ENCODE measurements at places on chromosomes 13 and 19.

GRCh38 chr13:49855930-49856329 lies 63.4 kb upstream of the KPNA3 start:
- DNase-seq: no peak

DNA sequence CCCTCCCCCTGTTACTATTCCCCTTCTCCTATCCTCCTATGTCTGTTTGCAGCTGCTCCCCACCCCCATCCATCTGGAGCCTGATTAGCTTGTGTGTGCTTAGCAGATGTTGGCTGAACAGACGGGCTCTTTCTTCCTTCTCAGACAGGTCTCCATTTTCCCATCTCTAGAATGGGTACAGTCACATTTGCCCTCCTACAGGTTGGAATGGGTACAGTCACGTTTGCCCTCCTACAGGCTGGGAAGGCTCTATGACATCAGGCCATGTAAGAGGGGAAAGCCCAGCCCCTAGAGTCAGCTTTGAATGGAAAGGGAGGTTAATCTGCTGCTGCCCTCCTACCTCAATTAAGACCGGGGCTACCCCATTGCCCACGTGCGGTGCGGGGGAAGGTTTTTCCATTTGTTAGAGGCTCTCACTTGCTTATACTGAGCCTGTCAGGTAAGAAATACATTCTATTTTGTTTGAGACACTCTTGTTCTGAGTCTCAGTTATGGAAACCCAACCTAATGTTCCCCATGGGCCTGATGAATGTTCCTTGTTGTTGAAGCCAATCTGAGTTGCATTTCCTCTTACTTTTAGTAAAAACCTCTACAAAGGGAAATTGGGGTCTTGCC lies 2.2 kb upstream of the CLEC17A start:
- DNase-seq: no peak

DNA sequence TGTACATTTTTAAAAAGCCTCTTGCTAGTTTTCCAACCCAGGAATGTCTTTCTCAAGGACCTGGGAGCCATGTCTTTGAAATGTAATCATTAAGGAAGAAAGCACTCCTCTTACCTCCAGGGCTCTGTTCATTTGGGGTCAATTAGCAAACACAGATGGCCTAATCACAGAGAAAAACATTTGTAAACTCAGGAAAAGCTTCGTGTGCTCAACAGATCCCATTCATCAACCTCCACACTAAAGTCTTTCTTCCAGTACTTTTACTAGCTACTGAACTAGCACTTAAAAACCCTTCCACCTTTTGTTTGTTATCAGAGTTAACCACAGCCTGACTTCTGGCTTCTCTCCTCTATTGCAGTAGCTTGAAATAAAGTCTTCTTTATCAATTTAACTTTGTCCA lies 441.4 kb downstream of the PCDH20 start:
- no peak for DNase-seq

GRCh38 chr19:15378534-15379082 lies 979 bp downstream of the AKAP8 start:
- peak; percentile 36 for DNase-seq

DNA sequence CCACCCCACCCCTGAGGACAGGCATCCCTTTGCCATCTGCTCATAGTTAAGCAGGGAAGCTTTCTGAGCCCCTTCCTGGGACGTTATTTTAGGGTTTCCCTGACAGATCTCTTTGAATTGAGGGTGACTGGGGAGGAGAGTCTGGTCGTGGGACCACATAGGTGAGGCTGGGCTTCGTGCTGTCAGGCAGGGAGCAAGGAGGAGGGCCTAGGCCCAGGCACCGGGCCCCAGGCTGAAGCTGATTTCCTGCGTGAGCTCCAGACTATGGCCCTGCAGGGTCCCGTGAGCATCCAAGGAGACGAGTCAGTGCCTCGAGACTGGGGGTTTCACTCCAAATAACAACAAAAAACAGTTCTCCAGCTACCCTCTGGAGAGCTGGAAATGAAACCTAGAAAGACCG lies 60.4 kb downstream of the MYO9B start:
- no peak for DNase-seq

GRCh38 chr19:19324059-19324770 lies 3.6 kb downstream of the MAU2 start:
- DNase-seq: no peak

DNA sequence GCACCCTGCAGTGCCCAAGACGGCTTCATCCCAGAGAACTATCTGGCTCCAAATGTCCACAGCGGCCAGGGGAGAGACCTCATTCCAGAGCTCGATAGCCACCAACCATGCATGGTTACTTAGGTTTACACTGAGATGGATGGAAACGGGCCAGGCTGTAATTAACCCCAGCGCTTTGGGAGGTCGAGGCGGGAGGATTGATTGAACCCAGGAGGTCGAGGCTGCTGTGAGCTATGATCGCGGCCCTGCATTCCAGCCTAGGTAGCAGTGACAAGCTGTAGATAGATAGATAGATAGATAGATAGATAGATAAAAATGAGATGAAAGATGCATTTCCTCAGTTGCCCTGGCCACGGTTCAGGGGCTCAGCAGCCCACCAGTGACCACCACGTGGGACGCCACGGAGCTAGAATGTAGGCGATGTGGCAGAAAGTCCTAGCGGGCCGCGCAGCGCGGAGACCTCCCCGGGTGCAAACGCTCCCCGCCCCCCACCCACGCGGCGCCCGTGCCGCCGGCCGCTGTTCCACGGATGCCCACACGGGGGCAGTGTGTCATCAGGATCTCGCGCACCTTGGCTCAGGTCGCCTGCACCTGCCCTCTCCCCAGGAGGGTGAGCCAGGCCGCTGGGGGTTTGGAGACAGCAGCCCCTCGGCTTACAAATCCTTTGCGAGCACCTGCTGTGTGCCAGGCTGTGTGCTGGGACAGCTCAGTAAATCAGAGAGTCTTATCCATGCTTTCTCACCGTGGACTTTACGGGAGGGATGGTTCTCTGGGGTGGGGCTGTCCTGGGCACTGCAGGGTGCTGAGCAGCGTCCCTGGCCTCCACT lies 13.5 kb upstream of the TLE5 start:
- DNase-seq: no peak

DNA sequence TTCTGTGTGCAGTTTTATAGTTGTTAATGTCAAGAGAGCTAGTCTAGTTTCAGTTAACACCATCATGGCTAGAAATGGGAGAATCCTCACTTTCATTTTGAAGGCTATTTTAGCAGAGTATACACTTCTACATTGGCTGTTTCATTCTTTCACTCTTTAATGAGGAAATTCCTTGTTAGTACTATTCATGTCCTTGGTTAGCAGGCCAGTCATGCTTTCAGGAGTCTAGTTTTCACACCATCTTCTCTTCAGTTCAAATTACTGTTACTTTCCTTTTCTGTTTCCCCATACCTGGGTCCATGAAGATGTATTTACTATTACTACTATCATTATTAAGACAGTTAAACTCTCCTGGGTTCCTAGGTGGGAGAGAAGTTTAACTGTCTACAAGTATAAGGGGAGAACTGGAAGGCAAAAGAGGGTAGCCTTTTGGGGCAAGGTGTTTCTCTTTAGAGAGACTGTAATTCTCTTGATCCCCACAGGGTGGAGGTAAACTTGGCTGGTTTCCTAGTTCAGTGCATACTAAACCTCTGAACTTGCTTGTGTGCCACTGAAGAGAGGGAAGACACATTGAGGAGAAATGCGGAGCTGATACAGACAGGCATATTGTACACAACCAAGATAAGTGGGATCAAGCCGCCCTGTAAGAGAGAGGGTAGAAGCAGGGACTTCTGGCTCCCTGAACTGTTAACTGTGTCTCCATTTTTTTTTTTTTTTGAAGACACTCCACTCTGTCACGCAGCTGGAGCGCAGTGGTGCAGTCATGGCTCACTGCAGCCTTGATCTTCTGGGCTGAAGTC lies 41.3 kb upstream of the IGFL4 start:
- DNase-seq: no peak

GRCh38 chr13:39835253-39835652 lies 179.8 kb downstream of the COG6 start:
- DNase-seq: no peak

DNA sequence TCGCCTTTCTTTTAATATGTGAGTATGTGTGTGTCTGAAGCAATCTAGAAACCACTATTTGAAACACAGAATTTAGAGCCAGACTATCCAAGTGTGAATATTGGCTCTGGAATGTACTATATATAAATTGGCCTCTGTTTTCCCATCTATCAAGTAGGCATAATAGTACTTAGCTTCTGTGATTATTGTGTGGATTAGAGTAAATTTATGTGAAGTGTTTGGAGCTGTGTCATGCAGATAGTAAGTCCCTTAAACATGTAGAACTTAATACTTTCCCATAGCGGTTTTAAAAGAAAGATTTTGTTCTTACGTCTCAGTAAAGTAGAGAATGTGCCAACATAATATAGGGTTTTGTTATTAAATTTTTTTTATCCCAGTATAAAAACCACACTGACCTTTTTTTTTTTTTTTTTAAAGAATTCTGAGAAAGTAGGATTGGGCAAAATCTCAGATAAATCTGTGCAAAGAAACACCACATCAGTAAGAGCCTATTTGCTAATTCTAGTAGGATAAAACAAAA lies 432.3 kb downstream of the RFC3 start:
- no peak for DNase-seq

- no peak for DNase-seq
Measured at GRCh38 chr13:26482451-26483197, 74.9 kb upstream of the WASF3 start.

GRCh38 chr19:16612636-16613035 lies 15.4 kb downstream of the MED26 start:
- DNase-seq: no peak

GRCh38 chr13:23377983-23378632 lies 55.4 kb downstream of the SACS start:
- no peak for DNase-seq

DNA sequence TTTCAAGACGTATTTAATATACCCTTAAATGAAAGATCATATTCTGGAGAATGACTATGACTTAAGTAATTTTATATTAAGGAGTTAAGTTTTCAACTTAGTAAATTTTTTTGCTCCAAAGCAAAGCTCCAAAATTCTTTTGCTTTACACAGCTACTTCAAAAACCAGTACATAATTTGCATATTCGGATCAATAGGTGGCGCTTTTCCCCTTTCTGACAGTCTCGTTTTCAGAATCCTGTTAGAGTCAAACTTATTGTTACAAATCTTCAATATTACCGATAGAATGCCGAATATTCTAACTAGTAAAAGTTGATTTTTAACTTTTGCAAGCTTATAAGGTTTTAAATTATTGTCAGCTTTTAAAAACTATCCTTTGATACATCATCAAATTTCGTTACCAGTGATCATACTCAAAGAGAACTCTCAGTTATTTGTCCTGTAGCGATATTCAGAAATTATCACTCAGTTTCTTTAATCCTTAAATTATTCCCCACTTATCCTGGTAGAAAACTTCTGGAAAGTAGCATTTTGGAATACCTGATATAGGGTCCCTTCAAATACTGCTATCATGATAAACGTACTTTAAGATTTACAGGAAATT lies 852.7 kb upstream of the KLHL1 start:
- DNase-seq: peak; percentile 10

GRCh38 chr13:35720690-35721554 lies 244.4 kb upstream of the MAB21L1 start:
- DNase-seq: no peak

DNA sequence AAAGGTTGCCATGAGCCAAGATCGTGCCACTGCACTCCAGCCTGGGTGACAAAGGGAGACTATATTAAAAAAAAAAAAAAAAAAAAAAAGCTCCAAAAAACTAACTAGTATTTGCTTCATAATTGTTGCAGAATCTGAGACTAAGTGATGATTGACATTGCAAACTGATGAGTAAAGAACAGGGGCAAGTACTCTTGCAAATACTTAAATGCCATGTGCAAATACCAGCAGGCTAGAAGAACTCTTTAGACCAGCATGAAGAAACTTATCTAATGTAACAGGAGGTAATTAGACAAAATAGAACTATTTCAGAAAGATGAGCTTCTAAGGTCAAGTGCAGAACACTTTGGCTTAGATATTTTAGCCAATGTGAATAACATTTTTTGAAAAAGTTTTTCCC lies 1368.1 kb downstream of the EFNB2 start:
- no peak for DNase-seq

DNA sequence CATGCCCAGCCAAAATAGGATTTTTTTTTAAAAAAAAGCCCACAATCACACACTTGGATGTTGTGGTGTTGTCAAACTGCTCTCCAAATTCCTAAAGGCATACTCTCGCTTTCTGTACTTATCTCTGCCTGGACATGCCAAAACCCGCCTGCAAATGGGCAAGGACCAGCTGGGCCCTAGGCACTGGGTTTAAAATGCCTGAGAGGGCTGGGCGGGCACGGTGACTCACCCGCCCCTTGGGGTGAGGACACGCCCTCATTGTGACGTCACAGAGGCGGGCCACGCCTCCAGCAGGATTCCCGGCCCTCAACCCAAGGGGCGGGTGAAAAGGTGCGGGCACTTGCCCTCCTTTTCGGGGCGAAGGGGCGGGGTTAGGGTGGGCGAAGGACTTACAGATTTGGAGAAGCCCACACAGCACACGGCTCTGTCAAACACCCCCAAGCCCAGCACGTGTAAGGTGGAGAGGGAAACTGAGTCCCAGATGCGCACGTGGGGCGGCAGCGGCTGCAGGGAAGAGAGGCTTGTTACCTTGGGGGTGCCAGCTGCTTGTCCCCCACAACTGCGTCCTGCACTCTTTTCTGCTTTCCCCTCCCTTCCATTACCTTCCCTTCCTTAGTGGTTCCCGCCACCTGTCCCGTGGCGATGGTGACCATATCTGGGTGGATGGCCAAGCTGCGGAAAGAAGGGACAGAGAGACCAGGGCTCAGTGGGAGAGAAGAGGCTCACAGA lies 6.6 kb downstream of the EML2 start:
- DNase-seq: no peak

DNA sequence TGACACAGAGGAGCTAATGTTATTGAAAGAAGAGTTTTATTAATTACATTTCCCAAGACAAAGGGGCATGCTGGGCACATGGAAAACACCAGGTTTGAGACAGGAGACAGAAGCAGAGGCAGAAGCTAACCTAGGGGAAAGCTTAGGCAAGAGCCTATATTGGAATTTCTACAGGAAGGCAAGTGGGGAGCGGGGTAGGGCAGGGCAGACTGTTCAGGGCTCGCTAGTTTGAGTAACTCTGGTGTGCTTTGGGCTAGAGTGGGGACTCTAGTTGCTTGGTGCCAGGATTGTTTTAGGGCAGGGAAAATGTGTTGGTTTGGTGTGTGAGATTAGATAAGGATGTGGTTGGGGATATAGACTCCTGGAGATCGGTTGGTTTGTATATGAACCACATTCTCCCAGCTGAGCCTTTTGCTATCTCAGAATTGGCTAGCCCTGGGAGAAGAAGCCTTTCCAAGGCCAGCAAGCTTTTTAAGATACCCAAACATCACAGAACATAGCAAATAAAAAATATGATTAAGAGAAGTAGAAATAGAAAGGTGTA lies 8.4 kb upstream of the UFM1 start:
- no peak for DNase-seq

DNA sequence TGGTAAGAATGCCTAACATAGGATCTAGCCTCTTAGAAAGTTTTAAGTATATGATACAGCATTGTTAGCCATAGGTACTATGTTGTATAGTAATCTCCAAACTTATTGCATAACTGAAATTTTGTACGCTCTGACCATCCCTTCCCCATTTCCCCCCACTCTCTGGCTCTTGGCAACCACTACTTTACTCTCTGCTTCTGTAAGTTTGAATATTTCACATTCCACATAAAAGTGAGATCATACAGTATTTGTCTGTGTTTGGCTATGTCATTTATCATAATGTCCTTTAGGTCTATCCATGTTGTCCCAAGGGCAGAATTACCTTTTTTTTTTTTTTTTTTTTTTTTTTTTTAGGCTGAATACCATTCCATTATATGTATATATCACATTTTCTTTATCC lies 396.9 kb downstream of the DLEU7 start:
- DNase-seq: no peak

- DNase-seq: no peak
Measured at GRCh38 chr19:3175781-3176714, 2.5 kb upstream of the S1PR4 start.

- DNase-seq: no peak
Measured at GRCh38 chr19:48230555-48231129, 25.1 kb downstream of the CARD8 start.
